Osteocyte (in vitro differentiated cells): ENCODE measurements at places on chromosomes 2 and 18.

GRCh38 chr2:174450021-174450816 is 36.6 kb downstream of the GPR155 start:
- no peak for DNase-seq

- no peak for DNase-seq
Measured at GRCh38 chr2:189613650-189614420, 33.2 kb upstream of the SLC40A1 start.

GRCh38 chr2:29066271-29066860 is 8.0 kb downstream of the PCARE start:
- no peak for DNase-seq

- DNase-seq = no peak
Measured at GRCh38 chr2:119178776-119179175, 20.2 kb upstream of the C1QL2 start.
